ENCODE measurements at places on chromosomes 5 and 9.

- DNase-seq = no peak
Measured at GRCh38 chr5:83957188-83957587, 236.5 kb upstream of the HAPLN1 start.

DNA sequence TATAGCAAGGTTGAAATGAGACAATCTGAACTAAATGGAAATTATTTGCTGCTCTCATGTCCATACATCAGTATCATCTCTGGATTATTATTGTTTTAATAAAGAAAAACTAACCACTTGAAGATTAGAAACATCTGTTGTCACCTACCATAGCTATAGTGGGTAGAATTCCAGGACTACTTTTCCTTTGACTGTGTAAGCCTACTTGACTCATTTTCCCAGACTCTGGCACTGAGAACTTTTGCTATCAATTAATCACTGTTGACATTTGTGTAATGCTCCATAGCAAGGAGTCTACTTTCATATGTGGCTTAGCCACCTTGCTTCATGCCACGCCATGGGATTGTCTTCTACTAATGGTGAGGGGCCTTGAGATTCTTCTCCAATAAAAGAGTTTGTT, 59.9 kb upstream of the ARRDC3 start:
- no peak for DNase-seq

DNA sequence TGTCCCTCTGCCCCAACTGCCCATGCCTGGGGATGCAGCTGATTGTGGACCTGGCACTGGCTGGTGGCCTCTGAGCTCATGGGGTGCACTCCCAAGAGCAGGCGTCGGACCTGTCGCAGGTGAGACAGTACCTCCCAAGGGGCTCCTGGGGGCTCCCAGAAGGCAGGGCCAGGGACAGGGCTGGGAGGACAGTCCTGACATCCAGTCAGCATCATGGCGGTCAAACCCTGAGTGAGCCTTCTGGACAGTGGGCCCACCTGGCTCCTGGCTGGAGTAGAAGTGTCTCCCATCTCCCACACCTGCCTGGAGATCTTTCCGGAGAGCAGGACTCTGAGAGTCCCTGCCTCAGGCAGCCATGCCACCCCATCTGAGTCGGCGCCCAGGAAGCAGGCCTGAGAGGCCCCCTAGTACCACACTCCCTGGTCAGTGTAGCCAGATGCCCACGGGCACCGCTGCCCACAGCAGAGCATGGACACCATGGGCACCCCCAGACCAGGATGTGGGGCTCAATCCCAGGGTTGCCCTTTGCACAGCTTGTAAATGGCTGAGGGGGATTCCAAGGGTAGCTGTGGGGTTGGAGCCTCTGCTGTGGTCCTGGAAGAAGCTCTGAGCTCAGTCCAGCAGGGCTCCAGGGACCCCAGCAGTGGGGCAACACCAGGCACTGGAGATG, 6.6 kb downstream of the LCN9 start:
- no peak for DNase-seq

DNA sequence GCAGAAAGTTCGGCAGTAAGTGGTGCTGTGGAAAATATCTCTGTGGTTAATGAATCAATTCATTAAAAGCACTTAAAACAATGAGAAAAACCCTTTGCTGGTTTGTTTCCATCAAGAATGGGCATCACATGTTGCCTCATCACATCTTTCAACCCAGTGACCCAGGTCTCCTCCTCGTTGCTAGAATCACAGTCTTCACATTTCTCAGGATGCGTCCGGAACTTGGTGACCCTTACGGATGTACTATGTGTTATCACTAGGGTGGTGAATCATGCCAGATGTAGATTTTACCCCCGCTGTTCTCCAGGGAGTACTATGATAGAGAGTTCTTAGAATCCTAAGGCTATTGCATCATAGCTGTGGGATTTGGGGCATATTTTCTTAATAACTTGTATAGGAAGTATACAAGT, 217.9 kb upstream of the KLF4 start:
- DNase-seq = no peak

GRCh38 chr5:152532714-152533113, 127.6 kb upstream of the NMUR2 start:
- no peak for DNase-seq

DNA sequence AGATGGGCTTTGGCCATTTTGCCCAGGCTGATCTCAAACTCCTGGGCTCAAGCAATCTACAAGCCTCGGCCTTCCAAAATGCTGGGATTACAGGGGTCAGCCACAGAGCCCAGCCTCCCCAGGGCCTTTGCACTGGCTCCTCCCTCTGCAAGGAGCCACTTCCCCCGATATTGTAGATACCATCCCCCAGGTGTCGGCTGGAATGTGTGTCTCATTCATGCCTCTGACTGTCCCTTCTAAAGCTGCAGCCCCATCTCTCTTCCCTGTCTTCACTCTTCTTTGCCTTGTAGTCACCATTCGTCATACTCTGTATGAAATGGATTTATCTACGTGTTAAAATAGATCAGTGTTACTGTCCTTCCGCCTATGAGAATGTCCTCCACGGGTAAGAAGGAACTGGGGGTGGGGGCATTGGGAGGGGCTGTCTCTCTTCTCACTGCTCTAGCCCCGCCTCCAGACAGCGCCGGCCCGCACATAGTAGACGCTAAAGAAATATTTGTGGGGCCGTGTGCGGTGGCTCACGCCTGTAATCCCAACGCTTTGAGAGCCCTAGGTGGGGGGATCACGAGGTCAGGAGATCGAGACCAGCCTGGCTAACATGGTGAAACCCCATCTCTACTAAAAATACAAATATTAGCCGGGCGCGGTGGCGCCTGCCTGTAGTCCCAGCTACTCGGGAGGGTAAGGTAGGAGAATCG, 68.5 kb downstream of the LMX1B start:
- no peak for DNase-seq

GRCh38 chr5:173323106-173323798, 5.0 kb downstream of the STC2 start:
- no peak for DNase-seq

DNA sequence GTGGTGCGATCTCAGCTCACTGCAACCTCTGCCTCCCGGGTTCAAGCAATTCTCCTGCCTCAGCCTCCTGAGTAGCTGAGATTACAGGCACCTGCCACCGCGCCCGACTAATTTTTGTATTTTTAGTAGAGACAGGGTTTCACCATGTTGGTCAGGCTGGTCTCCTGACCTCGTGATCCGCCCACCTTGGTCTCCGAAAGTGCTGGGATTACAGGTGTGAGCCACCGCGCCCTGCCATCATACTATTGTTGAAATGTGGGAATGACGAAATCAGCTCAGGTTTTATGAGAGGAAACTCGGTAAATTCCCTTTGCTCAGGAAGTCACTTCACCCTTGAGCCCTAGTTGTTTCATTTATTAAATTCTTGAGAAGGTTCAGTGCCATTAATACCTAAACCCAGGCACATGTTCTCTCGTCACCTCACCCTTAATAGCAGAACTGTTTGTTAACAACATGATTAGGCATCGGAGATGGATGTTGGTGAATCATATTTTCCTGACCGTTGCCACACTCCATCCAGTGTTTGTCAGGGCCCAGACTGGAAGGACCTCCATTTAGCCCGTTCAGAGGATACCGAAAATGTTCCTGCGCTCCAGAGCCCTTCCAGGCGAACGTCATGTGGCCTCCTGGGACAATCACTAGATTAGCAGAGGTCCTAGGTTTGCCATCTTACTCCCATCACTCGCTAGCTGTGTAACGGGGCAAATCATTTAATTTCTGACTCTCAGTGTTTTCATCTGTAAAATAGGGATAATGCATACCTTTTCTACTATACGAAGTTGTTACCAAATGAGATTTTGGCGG, 20.0 kb upstream of the CREBRF start:
- no peak for DNase-seq

DNA sequence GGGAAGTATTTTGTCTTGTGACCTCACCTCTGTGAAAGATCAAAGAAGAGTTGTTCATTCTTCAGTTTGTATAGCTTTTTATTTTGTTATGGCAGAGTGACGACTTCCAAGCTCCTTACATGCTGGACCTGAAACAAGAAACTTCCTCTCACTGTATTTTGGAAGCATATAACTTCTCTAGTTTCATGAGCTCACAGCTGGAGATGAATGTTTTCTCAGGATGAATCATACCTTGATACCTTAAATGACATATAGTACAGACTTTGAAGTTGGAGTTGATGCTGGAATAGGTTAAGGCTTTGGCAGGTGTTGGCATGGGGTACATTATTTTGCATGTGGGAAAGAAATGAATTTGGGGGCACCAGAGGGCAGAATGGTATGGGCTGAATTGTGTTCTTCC, 112.5 kb downstream of the SLC25A46 start:
- no peak for DNase-seq

- DNase-seq = no peak
Measured at GRCh38 chr9:133725886-133726285, 12.3 kb downstream of the SARDH start.

GRCh38 chr5:91373006-91373405, 10.1 kb downstream of the ARRDC3 start:
- DNase-seq = no peak

GRCh38 chr5:15615859-15616258, 115.9 kb downstream of the FBXL7 start:
- DNase-seq = no peak

DNA sequence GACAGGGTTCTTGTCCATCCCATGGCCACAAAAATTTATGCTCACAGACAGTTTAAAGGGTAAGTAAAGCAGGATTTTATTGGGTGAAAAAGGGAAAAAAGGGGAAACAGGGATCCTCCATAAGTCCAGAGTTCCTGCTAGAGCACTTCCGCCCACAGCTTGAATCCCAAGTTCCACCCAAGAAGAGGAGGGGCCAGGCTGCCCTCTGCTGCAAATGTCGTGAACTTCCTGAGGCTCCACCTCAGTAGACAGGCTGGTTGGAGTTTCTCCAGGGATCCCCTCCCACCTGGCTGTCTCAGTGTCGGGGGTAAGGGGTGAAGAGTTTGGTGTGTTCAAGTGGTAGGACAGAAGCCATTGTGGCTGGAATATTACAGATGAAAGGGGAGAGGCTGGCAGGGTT, 275.0 kb upstream of the SGCD start:
- no peak for DNase-seq

DNA sequence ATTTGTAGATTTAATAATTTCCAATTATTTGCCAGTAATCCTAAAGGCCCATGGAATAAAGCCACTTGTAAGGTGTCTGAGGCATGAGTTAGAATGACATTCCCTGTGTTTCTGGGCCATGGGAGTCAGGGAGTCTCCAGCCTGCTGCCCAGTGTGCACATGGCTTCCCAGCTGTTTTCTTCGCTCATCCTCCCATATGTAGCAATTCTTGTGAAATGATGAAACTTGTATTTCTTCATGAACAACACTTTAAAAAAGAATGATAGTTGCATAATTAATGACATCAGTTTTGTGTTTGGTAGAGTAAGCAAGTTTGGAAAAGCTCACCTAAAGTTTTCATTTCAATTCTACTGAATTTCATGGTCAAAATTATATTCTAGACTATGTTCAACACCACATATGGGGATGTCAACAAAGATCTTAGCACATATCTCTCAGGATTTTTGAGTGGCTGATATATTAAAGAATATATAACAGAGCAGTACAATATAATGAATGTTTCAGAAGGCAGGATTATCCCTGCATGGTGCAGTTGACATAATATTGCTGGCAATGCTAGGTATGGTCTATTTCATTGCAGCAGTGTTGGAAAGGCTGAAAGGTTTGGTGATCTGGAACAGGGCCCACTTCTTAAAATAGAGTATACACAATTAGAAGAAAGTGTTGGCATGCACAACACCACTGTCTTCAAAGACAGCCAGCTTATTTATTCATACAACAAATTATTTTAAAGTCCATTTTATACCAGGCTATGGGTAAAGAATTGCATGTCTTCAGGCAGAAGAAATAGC, 44.7 kb downstream of the GRIN3A start:
- DNase-seq = no peak

- DNase-seq = no peak
Measured at GRCh38 chr5:178442405-178443257, 147.6 kb downstream of the COL23A1 start.

DNA sequence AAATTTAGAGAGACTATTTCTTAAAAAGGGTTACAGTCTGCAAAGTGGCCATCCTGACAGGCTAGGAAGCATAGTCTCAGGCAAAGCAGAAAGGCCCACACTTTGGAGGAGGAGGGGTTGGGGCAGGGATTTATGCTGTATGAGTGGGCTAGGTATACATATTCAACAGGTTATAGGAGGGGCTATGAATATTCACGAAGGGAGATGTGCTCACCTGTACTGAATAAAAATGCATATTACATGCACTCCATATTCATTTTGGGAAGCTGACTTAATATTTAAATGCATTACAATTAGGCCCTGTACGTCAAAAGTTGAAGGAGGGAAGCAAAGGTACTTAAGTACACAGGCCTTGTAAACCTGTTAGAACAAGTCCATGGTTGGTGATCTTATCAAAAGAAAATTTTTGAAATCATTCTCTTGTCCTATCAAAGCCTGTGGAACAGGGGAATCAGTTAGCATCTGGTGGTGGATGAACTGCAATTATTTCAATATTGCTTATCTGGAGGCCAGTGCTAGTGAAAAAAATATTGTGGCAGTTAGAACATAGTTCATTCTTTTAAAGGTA, 1.6 kb downstream of the CENPP start:
- no peak for DNase-seq

- no peak for DNase-seq
Measured at GRCh38 chr9:34577400-34578240, 11.9 kb downstream of the CNTFR start.

DNA sequence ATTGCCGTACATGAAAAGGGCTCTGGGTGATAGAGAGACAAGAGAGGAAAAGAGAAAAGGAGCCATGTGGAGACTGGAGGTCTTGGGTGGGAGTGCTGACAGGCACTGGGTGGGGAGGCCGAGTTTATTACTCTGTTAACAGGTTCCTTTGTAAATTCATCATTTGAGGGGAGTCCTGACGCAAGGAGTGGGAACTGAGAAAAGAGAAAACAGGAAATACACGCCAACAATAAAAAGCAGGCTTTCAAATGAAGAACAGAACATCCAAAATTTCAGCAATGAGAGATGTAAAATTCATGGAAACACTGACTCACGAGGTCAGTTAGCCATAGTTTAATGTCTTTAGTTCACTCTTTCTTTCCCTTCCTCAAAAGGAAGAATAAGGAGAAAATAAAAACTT, 342.8 kb downstream of the TMEM167A start:
- DNase-seq = no peak

DNA sequence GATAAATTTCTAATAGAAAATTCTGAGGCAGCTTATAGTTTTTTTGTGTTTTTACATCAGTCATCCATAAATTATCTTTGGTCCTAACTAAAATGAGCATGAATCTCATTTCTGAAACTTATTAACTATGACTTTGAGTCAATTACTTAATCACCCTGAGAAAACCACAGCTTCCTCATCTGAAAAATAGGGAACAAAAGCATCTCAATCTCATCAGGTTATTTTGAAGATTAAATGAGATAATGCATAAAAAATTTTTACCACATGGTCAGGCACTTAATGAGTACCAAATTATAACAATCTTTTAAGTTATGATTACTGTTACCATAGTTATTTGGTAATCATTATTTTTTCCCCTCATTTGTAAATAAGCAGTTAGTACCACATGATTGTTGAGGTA, 279.1 kb downstream of the MAST4 start:
- DNase-seq = no peak
